ENCODE measurements at places on chromosomes 11 and 22. TPM values are rescaled to one million over a fixed set of nuclear protein-coding genes. Genes with fewer than 3 reads are reported as not detected.

The ANKK1 gene
- total RNA-seq, result not detected

The OTOG gene
- total RNA-seq, result not detected

The ZP1 gene
- not detected for total RNA-seq

The DUSP8 gene
- 24.9 TPM for total RNA-seq

The RAB38 gene
- not detected for total RNA-seq

DNA sequence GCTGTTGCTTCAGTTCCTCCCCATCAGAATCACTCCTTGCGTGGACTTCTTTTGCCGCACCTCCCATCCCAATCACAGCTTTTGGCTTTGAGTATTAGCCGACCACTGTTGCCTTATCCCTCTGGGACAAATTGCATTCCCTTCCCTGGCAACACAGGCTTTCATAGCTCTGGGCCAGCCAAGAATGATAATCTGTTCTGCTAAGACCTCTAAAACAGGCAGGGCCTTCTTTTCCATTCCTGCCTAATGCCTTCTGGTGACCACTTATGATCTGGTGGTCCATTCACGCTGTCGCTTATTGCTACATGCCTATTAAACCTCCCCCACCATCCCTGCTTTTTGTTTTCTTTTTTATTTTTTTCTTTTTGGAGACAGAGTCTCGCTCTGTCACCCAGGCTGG lies 9.6 kb downstream of the SEC14L2 start:
- DNase-seq, result no peak

DNA sequence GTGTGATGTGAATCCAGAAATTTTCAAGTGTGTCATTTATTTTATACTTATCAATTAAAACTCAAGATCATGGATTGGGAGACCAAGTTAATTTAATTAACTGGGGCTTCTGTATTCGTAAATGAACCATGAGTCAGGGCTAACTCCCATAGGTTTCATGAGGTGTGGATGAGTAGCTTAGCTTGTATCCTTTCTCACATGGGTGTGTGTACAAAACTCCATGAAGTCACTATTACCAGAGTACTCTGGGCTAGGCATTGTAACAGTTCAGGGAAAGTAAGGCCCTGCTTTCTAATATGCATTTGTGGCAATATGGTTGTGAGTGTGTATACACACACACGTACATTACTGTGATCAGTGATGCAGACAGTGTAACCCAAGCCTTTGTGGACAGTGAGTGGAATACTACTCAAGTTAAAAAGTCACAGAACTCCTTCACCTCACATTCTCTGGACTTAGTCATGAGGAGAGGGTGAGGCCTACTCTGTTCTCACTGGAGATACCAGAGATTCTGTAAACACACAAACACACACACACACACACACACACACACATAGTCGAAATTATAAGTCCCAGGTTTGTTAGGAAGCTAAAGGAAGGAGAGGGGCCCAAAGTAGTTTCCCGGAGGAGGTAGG lies 3.5 kb downstream of the CNTF start:
- DNase-seq, result no peak

- peak; percentile 58 for DNase-seq
Observed at GRCh38 chr11:101129203-101129943, at the start of gene PGR. TSS of gene PGR (minus strand) at chr11:101129813. CDS start at chr11:101129070, 743 bp downstream.

- DNase-seq, result no peak
Observed at GRCh38 chr11:655036-655726, 18.1 kb downstream of the DRD4 start.

DNA sequence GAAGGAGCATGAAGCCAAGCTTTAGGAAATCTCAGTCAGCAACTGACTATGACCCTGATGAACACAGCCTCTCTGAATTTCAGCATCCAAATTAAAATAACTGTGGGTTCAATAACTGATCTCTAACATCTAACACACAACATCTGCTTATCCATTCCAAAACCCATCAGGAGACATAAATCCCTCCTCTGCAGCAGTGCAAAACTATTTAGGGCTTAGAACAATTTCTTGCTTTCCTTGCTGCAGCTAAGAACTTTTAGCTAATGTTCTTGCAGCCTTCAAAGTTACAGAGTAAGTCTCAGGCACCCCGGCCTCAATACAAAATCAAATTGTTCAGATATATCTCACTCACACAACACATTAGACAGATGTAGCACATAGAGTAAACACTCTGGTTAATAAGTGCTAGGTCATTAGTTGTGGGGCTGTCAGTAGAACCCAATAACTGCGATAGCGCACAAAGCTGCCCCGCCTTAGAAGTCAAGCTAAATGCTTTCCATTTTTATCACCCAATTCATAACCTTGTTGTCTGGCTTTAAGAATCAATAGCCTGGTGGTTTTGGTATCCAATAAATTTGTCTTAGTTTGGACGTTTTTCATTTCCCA lies 139.6 kb downstream of the LARGE1 start:
- DNase-seq, result no peak

- no peak for DNase-seq
Observed at GRCh38 chr11:2191883-2192282, 20.3 kb upstream of the TH start.
